PC-9 (cell line): ENCODE measurements at places on chromosomes 6 and 20.
A peak's percentile ranks its signal among the peaks of the same experiment; 100 is the strongest.

- no peak overlapping the region for H3K27ac ChIP-seq
- no peak overlapping the region for H3K4me3 ChIP-seq
- H3K27me3 ChIP-seq = no peaks in the 10 kb centered on the region
These were observed 17.5 kb downstream of the RBM38 start for GRCh38 chr20:57408536-57409233.

- no peak overlapping the region for H3K4me3 ChIP-seq
- no peaks in the 10 kb centered on the region for H3K36me3 ChIP-seq
- no peaks in the 10 kb centered on the region for H3K4me1 ChIP-seq
- DNase-seq = no peak
These were observed 38.6 kb upstream of the SENP6 start for GRCh38 chr6:75563032-75563431.

GRCh38 chr20:34514897-34515483, 1.2 kb upstream of the DYNLRB1 start:
- no peak for DNase-seq
- H3K27ac ChIP-seq = no peak overlapping the region
- H3K4me1 ChIP-seq = peaks cover 9% of the 10 kb centered on the region
- no peak overlapping the region for H3K4me3 ChIP-seq
- H3K36me3 ChIP-seq = peaks cover 11% of the 10 kb centered on the region; the same call in 1 of the 2 replicates

DNA sequence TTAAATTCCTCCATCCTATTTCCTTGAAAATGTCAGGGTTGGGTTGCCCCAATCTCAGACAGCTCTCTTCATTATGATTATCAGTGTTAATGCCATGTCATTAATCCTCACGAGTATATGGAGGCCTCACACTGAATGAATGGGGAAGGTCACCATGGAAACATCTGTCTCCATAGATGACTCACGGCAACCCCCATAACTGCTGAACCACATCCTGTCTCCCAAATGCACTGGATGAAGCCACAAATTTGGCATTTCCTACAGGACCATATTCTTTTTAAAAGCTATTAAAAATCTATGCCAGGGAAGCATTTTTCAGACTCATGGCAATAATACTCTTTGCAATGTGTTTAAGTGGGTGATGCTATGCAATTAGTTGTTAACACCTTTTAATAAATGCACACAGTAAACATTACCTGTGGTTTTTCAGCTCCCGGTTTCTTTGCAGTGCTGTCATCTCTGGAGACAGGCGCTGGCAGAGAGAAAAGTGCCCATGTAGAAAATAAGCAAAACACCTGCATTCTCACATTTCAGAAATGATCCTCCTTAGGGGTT, 80.1 kb upstream of the PTPRK start:
- no peak overlapping the region for H3K4me3 ChIP-seq
- no peaks in the 10 kb centered on the region for H3K36me3 ChIP-seq
- peaks cover 52% of the 10 kb centered on the region for H3K4me1 ChIP-seq
- H3K27me3 ChIP-seq = no peaks in the 10 kb centered on the region
- H3K27ac ChIP-seq = peak overlapping the region; percentile 81

- peaks cover 18% of the 10 kb centered on the region; the same call in 1 of the 2 replicates for H3K36me3 ChIP-seq
- H3K27ac ChIP-seq = no peak overlapping the region
- no peaks in the 10 kb centered on the region for H3K27me3 ChIP-seq
- no peaks in the 10 kb centered on the region for H3K4me1 ChIP-seq
- no peak for DNase-seq
These were observed 83.7 kb downstream of the ELOVL5 start for GRCh38 chr6:53264915-53265607.

DNA sequence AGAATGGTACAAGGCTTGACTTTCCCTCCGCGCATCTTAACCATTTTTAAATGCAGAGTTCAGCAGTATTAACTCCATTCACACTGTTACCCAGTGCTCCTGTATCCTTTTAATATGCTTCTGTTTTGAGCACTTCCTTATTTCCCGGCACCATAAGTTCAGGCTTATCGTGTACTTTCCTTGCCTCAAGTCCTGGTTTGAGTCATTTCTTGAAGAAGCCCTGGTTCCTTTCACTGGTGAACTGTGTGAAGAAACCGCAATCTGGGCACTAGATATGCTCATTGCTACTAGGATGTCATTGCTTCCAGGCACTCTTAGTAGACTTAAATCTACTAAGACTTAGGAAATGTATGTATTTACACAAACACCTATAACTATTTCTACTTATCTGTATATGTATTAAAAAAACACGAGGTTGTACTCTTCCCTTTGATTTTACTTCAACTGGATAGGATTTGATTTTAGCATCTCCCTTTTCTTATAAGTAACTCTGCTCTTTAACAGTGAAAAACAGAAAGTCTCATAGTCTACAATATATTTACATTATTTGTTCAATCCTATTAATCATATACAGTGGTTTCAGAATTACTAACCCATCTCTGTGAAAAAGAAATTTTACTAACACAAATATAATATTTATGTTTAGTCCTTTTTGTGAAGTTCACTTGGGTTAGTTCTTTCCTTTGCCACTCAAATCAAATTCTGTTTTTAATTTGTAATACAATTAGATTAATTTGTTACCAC, 135.5 kb downstream of the CDKAL1 start:
- H3K4me3 ChIP-seq = no peak overlapping the region
- H3K27me3 ChIP-seq = no peaks in the 10 kb centered on the region
- H3K27ac ChIP-seq = no peak overlapping the region
- no peaks in the 10 kb centered on the region for H3K36me3 ChIP-seq

DNA sequence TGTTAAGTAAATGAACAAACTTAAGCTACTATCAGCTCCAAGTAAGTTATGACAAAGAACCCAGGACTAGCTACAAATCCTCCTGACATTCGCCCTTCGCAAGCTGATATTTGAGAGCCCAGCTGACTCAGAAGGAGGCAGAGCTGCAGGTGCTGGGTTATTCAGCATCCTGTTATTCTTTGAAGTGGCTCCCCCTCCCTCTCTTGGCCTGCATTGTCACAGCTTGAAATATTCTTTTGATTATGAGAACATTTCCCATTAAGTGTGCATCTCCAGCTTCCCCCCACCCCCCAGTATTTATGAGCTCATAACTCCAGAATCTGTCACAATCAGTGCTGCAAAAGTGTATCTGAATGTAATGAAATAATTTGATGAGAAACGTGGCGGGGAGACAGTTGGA, 78.8 kb upstream of the RALY start:
- H3K27ac ChIP-seq = no peak overlapping the region
- H3K4me1 ChIP-seq = peaks cover 26% of the 10 kb centered on the region
- DNase-seq = peak; percentile 47
- no peak overlapping the region for H3K4me3 ChIP-seq
- H3K36me3 ChIP-seq = no peaks in the 10 kb centered on the region

GRCh38 chr6:16987996-16988395, 113.9 kb upstream of the STMND1 start:
- H3K4me1 ChIP-seq = no peaks in the 10 kb centered on the region
- H3K4me3 ChIP-seq = no peak overlapping the region
- no peaks in the 10 kb centered on the region for H3K36me3 ChIP-seq
- no peak overlapping the region for H3K27ac ChIP-seq
- no peak for DNase-seq
- peaks cover 10% of the 10 kb centered on the region; the same call in 1 of the 2 replicates for H3K27me3 ChIP-seq

DNA sequence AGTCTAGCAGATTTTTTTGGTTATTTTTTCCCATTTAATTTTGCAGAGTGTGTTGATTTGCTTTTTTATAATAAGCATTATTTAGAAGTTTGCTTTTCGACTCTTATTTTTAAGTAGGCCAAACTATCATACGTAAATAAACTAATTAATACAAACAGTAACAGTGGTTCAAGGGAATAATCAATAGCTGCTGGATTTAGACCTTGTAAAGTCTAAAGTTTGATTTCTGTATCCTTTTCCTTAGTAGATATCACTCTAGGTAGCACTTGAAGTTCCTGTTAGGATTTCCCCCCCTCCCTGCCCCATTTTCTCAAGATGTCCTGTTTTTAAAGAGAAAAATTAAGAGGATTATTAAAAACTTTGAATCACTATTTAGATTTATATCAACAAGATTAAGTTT, 136.1 kb downstream of the B3GAT2 start:
- H3K27me3 ChIP-seq = no peaks in the 10 kb centered on the region
- H3K36me3 ChIP-seq = no peaks in the 10 kb centered on the region
- H3K4me1 ChIP-seq = no peaks in the 10 kb centered on the region
- H3K27ac ChIP-seq = no peak overlapping the region

DNA sequence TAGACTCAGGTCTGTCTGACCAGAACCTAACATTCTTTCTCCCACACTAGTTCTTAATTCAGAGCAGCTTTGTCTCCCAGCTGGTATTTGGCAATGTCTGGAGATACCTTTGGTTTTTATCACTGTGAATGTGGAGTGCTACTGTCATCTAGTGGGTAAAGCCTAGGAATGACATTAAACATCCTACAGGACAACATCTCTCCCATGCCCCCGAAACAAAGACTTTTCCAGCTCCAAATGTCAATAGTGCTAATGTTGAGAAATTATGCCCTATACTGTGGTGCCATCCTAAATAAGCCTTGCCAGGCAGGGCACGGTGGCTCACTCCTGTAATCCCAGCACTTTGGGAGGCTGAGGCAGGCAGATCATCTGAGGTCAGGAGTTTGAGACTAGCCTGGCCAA, 4.2 kb upstream of the TTPAL start:
- H3K4me3 ChIP-seq = no peak overlapping the region
- peaks cover 15% of the 10 kb centered on the region for H3K4me1 ChIP-seq
- no peak overlapping the region for H3K27ac ChIP-seq

GRCh38 chr6:37432590-37432915, 468 bp upstream of the CMTR1 start:
- DNase-seq = no peak
- no peak overlapping the region for H3K27ac ChIP-seq
- peak overlapping the region; percentile 87 for H3K4me3 ChIP-seq
- no peaks in the 10 kb centered on the region for H3K27me3 ChIP-seq
- peaks cover 14% of the 10 kb centered on the region for H3K4me1 ChIP-seq
- peaks cover 12% of the 10 kb centered on the region; the same call in 1 of the 2 replicates for H3K36me3 ChIP-seq

DNA sequence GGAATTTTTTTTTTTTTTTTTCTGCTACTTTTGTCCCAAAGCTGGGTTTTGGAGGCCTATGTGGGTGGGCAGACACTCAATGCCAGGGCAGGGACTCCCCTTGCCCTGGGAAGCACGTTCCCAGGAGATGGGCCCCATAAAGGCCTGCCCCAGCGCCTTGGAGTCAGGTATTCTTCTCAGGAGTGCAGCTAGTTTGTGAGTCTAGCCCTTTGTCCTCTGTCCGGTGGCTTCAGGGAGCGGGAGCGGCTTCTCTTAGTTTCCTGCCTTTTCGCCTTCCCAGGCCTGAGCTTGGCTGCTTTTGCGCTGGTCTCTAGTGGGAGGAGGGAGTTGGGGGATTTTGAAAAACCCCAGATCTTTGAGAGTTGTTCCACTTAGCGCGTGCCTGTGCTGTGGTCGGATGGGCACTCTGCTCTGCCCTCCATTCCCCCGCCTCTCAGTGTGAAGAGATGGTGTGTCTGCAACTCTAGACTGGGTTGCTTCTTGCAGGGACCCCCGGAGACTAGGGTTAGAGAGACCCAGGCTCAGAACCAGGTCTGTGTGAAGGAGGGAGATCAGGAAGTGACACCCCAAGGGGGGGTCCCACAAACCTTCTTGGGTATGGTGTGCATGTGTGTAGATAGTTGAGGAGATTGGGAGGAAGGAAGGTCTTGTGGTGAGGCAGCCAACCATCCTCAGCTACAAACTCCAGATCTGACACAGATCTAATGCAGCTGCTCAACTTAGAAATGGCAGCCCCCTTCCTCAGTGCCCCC, 1.3 kb downstream of the PLCG1 start:
- H3K27ac ChIP-seq = no peak overlapping the region
- no peaks in the 10 kb centered on the region for H3K27me3 ChIP-seq
- H3K4me3 ChIP-seq = peak overlapping the region; percentile 94; the same call in 1 of the 2 replicates
- peaks cover 15% of the 10 kb centered on the region for H3K4me1 ChIP-seq
- H3K36me3 ChIP-seq = no peaks in the 10 kb centered on the region

GRCh38 chr6:54775576-54775975, 71.0 kb upstream of the FAM83B start:
- no peak overlapping the region for H3K27ac ChIP-seq
- DNase-seq = no peak
- no peaks in the 10 kb centered on the region for H3K4me1 ChIP-seq
- H3K36me3 ChIP-seq = no peaks in the 10 kb centered on the region
- H3K27me3 ChIP-seq = no peaks in the 10 kb centered on the region

DNA sequence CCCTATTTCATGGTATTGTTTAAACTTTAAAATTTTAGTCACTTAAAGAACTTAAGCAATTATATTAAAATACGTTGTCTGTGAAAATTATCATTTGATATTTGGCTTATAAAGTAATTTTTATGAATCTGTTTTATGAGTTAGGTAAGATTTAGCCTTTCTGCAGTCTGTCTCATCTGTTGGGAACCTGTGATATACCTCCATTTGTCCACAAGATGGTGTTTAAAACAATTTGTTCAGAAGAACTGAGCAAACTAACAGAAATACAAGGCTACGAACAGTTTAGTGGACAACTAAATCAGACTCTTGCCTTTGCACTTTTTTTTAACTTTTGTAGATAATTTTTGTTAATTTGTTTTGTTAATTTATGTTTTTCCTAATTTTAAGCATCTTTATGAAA, 92.4 kb downstream of the COL9A1 start:
- no peak for DNase-seq
- H3K4me3 ChIP-seq = no peak overlapping the region
- H3K36me3 ChIP-seq = no peaks in the 10 kb centered on the region
- H3K27me3 ChIP-seq = no peaks in the 10 kb centered on the region
- no peak overlapping the region for H3K27ac ChIP-seq

- no peaks in the 10 kb centered on the region for H3K36me3 ChIP-seq
- no peak overlapping the region for H3K4me3 ChIP-seq
- H3K27ac ChIP-seq = no peak overlapping the region
- no peaks in the 10 kb centered on the region for H3K4me1 ChIP-seq
- DNase-seq = no peak
These were observed 20.8 kb downstream of the SDCBP2 start for GRCh38 chr20:1308067-1308701.

DNA sequence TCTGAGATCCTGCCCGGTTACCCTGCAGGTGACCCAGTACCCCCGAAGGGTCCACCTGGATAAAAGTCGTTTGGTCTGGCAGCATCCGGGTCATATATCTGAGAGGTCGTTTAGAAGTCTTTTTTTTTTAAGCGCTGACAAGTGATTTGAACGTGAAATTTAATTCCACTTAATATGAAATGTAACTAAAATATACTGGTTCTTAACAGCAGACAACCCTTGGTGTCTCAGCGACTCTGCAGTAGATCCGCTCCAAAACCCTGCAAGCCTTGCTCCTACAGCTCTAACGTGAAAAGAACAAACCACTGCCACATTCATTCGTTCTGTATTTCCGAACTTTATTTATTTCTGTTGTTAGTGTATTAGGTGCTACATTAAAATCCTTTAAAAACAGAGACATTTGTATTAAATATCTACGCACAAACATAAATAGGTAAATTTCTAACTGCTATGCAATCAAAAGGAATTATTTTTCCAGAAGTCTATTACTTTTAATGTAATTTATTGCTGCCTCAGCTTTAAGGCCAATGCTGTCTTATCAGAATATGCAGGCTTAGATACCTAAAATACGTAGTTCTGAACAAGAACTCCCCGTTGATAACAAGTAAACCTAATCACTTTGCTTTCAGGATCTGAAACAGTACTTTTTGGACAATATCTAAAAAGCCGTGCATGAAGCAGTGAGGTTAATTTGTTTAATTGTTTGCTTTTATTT, 33.5 kb upstream of the TCF21 start:
- H3K27me3 ChIP-seq = no peaks in the 10 kb centered on the region
- no peak overlapping the region for H3K4me3 ChIP-seq
- H3K27ac ChIP-seq = no peak overlapping the region
- H3K4me1 ChIP-seq = no peaks in the 10 kb centered on the region
